ENCODE measurements at places on chromosomes 3 and 15.

GRCh38 chr15:28876131-28876844 lies 9.5 kb upstream of the APBA2 start:
- DNase-seq = no peak

GRCh38 chr15:53627279-53627678 lies 132.2 kb downstream of the WDR72 start:
- DNase-seq = no peak

GRCh38 chr3:48747706-48748105 lies 30.7 kb upstream of the IP6K2 start:
- DNase-seq = no peak

- DNase-seq = peak; percentile 46
Observed at GRCh38 chr3:112531358-112531781, 30.4 kb downstream of the ATG3 start.

GRCh38 chr3:33597257-33597689 lies 120.8 kb downstream of the CLASP2 start:
- DNase-seq = no peak

- DNase-seq = no peak
Observed at GRCh38 chr3:159584421-159584820, 404.2 kb upstream of the IL12A start.

DNA sequence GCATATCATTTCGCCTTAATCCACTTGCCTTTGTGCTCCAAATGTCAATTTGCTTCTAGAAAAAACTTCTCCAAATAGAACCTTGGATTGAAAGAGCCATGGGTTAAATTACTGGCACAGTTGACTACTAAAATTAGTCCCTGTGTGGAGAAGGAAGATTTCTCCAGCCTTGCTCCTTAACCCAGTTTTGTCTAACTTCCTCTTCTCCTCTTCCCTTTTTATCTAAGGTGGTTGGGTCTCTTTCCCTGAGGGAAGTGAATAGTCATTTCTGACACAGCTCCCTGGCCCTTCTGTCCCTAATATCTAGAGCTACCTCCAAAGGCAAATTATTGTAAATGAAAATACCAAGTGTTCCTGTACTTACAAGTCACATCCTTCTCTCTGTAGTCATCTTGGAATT lies 527.9 kb upstream of the TBL1XR1 start:
- no peak for DNase-seq

DNA sequence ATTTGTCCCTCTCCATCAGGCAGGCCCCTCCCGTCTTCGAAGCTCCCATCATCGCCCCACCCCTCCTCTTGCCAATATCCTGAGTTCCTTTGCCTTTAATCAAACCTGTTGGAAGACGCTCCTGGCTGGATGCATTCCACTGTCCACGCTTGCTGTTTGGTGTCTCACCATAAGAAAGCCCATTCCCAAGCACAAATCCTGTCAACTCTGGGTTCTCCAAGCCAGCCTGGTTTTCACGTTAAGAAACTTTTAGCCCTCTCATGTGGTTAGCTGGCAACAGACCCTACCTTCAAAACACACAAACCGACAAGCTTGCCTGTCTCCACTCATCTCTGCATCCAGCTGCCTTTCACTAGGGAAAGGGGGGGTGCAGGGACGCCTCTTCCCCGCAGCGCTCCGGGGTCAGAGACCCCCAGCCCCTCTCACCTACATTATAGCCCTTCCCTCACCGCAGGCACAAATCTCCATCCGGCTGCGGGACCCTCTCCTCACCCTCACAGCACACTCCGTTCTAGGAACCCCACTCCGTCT lies 1.1 kb downstream of the GORASP1 start:
- DNase-seq = no peak

GRCh38 chr3:3165241-3165640 lies 14.2 kb downstream of the CRBN start:
- DNase-seq = no peak

GRCh38 chr3:8595695-8596115 lies 48.9 kb downstream of the SSUH2 start:
- DNase-seq = no peak

GRCh38 chr3:43379343-43379742 lies 93.0 kb downstream of the SNRK start:
- DNase-seq = no peak

- DNase-seq = no peak
Observed at GRCh38 chr3:11769704-11770476, 76.8 kb downstream of the TAMM41 start.

DNA sequence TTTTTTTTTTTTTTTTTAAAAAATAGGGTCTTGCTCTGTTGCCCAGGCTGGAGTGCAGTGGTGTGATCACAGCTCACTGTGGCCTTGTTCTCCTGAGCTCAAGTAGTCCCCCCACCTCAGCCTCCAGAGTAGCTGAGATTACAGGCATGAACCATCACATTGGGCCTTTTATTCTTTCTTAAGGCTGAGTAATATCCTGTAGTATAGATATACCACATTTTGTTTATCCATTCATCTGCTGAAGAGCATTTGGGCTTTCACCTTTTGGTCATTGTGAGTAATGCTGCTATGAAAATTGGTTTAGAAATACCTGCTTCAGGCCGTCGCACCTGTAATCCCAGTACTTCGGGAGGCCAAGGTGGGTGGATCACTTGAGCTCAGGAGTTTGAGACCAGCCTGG lies 42.6 kb downstream of the PAQR5 start:
- DNase-seq = no peak

DNA sequence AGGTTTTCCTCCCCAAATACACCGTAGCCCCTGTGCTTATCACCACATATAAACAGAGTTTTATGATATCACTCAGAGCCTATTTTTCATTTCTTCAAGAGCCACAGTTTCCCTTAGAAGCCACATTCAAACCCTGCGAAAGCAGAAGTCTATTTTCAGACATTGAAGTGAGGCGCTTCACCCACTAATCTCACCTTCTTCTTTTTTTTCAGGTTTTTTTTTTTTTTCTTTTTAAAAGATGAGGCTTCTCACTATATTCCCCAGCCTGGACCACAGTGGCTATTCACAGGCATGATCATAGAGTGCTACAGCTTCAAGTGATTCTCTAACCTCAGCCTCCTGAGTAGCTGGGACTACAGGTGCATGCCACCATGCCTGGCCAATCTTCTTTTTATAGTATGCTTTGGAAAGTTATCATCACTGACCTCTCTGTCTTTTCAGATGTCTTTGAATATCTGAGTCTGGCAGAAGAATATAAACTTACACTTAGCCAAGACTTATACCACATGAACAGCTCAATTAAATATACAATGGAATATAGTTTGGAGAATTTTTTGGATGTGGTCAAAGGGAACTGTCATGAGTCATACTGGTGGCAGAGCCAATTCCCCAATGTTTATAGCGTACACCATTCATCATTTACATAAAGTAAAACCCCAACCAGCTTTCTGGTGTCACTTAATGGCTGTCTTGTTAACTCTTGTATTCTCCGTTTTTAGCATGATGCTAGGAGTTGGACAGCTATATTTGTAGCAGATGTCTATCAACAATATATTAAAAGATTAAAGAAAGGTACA lies 59.7 kb upstream of the CCDC50 start:
- no peak for DNase-seq

DNA sequence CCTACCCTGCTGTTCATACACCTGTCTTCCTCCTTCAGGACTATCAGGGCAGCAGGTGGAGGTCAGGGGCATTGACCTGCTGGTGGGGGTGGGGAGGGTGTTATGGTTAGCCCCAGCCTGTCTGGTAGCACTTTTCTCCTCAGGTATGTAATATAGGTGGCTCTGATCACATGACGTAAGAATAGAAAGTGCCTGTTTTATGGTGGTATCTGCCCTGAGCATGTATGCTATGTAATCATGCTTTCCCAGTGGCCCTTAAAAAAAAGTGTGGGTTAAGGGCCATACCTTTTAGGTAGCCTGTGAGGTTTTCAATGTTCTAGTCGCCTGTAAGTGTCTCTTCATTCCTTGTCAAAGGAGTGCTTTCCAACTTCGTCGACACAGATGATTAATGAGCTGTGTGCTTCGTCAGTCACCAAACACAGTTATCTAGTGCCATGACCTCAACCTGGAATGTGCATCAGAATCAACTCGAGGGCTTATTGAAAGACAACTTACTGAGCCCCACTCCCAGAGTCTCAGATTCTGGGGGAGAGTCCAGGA lies 86.3 kb downstream of the KLHL25 start:
- DNase-seq = no peak

DNA sequence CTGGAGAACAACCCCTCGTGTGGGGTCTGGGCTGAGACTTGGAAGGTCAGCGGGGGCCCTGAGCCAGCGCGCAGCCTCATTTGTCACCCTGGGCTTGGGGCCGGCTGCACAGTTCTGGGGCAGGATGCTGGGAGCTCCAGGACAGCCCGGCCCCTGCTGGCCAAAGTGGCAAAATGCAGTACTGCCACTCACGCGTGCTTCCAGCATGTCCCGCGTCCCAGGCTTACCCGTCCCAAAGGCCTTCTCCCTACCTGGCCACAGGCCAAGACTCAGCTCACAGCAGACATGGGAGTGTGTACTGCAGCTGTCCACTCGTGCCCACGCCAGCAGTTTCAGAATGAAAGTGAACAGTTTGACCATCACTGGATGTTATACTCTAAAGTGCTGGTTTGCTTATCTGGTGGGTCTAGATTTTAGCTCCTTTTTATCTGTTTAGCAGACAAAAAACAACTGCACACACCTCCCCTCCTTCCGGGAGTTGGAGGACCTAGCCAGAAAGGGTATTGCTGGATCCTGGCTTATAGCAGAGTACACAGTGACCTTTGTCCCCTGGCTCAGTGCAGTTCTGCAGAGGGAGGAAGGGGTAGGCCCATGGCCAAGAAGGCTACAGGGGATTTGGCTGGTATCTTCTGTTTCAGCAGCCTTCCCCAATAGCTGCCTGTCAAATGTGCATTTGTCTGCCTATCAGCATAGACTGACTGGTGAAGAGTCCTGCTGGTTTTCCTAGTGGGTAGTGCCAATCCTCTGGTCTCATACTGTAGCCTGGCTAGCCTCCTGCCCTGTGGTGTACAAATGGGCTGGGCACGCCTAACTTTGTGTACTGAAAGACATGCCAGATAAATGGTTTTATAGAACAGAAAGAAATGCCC lies 23.2 kb upstream of the IP6K2 start:
- DNase-seq = peak; percentile 54

DNA sequence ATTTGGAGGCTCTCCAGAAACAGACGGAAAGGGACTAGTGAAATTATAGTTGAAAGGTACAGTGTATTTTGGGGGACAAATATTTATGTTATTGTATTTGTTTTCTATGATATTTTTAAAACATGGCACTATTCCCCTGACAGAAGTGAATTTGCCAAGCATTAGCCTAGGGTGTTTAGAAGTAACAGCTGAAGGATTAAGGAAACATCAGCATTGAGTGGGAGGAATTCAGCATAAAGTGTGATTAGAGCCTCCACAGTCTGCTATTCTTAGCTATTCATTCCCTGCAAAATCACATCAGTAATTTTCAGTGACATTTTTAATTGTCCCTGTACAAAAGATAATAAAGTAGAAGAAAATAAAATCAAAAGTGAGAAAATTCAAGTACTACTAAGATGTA lies 231.4 kb downstream of the ROBO2 start:
- DNase-seq = no peak

- DNase-seq = no peak
Observed at GRCh38 chr15:80494756-80495155, 90.6 kb downstream of the ARNT2 start.

DNA sequence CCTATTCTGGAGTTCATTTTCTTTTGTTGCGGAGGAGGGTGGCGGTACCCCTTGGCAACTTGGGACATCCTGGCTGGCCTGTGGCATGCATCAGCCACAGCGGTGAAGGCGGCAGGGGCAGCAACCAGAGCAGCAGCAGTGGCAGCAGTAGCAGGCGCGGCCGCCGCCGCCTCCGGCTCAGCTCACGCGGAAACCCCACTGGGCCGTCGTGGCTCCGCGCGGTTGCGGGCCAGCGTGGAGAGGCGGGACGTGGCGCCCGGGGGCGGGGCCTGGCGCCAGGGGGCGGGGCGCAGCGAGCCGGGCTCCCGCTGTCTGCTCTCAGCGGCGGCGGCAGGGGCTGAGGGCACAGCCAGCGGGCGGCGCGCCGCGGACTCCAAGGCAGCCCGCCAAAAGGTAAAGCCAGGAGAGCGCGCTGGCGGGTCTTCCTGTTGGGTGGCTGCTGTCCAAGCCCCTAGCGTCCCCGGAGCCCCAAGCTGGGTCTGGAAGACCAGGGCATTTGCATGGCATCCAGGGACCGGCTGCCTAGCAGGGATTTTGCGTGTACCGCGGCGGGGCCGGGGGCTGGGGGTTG lies 334.4 kb upstream of the THRB start:
- no peak for DNase-seq

GRCh38 chr3:32881624-32882023 lies 63.8 kb downstream of the TRIM71 start:
- DNase-seq = no peak

- DNase-seq = no peak
Observed at GRCh38 chr3:53260286-53260785, 4.5 kb upstream of the TKT start.

- no peak for DNase-seq
Observed at GRCh38 chr3:157103860-157104259, 56.1 kb downstream of the CCNL1 start.

DNA sequence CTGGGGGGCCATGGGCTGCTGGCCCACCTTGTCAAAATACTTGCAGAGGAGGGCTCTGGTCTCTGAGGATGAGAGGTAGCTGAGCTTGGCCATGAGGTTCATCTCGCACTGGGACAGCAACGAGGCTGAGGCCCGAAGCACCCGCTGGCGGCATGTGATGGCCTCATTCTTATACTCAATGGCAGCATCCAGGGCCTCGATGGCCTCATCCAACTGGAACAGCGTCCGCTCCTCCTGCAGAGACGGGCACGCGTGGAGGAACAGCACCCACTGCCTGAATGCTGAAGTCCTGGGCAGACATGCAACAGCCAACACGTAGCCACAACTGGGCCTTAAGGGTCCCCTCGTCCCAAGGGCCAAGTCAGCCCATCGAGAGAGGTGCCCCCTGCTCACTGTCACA lies 25.0 kb downstream of the KIF7 start:
- DNase-seq = no peak

- no peak for DNase-seq
Observed at GRCh38 chr3:116445311-116445841, at the start of gene LSAMP. LSAMP (minus strand) TSS chr3:116445487.

DNA sequence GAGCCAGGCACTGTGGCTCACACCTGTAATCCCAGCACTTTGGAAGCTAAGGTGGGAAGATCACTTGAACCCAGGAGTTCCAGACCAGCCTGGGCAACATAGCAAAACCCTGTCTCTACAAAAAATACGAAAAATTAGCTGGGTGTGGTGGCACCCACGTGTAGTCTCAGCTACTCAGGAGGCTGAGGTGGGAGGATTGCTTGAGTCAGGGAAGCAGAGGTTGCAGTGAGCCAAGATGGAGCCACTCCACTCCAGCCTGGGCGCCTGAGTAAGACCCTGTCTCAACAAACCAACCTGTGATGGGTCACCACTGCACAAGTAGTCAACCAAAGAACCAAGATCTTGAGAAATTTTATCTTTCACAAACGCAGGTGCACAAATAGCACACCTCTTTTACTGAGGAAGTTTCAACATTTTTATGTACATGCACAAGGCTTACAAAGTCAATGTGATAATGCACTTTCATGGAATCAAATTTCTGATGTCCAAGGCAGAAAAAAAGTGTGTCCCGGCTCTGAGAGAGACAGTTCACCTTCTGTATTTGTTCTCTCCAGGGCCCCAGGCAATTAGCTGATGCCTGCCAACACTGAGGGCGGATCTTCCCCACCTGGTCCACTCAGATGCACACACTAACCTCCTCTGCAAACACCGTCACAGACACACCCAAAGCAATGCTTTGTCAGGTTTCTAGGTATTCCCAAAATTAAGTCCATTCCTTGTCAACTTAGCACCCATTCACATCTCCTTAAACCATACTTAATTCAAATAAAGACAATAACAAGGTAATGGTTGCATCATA lies 12.4 kb downstream of the ACAA1 start:
- no peak for DNase-seq

All from CD4-positive, alpha-beta T cell treated with Interleukin-1 beta for 1 hour (primary cell).